ENCODE measurements at places on chromosomes 4 and X.

GRCh38 chr4:3287271-3287971 is 5.4 kb upstream of the RGS12 start:
- no peak for DNase-seq

DNA sequence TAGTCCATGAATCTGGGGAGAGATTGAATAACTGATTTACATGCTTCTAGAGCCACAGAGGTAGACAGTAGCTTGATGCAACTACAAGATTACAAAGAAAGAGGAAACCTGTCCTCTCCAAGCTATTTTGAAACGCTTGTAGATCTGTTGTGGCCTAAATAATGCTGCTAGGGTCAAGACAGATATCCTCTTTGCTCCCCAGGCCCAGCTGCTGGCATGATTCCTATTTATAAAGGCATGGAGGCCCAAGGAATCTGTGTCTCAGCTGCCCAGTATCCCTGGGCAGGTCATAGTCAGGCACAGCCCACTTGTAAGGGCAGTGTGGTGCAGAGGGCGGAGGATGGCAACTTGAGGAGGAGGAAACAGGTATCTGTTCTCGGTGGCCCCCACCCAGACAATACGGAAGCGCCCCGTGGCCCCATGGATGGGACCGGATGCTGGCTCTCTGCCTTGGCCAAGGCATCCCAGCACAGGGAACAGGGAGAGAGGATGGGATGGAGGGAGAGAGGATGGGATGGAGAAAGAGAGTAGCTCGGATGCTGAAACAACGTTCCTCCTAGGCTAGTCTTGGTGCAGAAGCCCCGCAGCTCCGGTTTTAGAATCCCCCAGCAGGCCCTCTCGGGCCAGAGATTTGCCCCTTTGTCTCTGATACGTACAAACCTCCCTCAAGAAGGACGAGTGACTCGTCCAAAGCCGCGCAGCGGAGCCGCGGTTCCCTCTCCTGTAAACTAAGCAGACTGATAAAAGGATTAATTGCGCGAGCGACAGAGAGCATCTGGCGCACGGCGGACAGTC is 767 bp upstream of the SMIM20 start:
- peak; percentile 2 for DNase-seq

DNA sequence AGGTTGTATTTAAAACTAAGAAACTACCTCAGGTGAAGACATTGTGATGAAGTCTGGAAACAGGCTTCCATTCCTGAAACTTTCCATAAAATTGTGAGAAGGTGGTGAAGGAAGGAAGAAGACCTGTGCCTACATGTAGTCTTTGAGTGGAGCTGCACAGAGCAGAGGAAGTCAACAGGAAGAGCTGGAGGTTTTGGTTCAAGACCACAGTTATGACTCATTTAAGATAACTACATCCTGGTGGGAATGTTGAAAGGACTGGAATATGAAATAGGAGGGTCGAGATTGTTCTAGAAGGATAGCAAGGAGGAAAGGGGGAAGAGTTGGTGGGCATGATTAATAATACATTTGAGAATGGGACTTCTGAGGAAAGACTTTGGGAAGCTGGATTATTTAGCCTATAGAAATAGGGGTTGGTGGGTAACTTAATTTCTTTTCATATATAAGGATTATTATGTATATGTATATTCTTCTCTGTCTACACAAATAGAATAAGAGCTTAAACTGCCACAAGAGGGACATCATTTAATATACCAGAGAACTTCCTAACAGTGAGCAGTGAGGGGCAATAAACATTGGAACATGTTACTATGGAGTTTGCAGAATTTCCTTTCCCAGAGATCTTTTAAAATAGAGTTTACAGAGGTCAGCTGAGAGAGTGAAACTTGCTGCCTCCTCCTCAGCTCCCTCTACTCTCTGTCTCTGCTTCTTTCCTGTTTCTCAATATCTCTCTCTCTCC is 23.5 kb downstream of the AWAT2 start:
- no peak for DNase-seq

GRCh38 chrX:2897311-2897689 is 31.8 kb downstream of the ARSD start:
- DNase-seq = no peak

- no peak for DNase-seq
These were observed 348.6 kb downstream of the PTTG2 start for GRCh38 chr4:38308728-38309311.

DNA sequence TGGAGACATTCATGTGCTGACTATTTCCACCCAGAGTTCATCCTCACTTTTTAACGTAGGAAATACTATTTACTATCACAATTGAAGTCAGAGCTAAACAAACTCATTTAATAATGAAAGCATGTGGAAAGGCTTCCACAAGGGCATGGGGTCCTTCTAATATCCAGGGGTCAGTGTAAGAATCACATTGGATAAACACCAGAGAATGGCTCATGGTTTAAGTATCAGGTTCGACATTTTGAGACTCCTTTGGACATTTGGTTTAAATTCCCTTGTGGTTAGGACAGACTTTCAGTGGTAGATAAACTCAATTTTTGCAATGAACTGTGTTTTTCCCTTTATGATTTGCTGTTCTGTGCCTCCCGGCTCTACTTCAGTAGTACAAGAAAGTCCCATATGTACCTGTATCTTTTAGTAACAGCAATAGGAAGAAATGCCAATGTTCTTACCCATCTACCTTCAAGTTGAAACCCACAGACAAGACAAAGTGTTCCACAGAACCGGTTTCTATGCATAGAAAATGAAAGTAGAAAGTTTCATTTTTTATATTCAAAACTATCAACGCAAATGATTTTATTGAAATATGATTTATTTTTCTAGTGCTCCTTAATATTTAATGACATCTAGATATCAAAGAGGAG is 589.0 kb upstream of the FAM241A start:
- no peak for DNase-seq

- no peak for DNase-seq
These were observed 11.3 kb upstream of the SLC2A9 start for GRCh38 chr4:10032625-10033024.

- no peak for DNase-seq
These were observed 65.9 kb downstream of the DIPK2B start for GRCh38 chrX:45134775-45135174.

- DNase-seq = no peak
These were observed 2337.6 kb downstream of the PCDH7 start for GRCh38 chr4:33057736-33058135.

- no peak for DNase-seq
These were observed 15.3 kb downstream of the DDIT4L start for GRCh38 chr4:100174985-100175383.

- no peak for DNase-seq
These were observed 239.0 kb upstream of the HTR2C start for GRCh38 chrX:114344756-114345349.

DNA sequence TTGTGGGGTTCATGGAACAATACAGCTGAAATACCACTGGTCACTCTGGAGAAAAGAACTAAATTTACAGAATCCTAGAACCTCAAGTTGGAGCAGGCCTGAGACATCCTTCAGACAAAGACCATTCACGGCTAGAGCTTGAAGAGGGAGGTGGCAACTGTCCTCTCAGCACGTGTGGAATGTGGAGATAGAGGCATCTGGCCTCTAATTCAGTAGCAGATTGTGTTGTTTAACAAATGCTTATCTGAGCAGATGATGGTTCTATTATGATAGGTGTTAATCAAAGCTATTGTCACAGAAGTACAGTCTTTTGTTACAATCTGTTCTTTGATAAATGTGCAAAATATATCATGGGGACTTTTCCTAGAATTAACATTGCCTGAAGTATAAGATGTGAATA is 121.7 kb upstream of the KCNIP4 start:
- DNase-seq = no peak

DNA sequence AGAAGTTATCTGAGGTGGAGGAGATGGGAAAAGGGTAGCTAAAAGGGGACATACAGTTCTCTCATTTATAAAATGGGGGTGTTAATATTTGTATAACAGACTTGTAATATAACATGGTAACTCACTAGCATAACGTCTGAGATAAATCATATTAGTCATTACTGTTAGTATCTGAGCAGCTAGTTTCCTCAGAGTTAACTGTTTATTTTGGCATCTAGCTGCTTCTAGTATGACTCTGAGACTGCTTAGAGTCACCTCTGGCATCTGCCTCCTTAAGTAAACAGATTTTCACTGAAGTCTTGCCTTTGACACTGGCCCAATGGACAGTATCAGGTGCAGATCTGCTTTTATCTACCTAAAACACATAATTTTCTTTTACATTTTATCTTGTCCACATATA is 58.1 kb downstream of the SLC30A9 start:
- DNase-seq = no peak

DNA sequence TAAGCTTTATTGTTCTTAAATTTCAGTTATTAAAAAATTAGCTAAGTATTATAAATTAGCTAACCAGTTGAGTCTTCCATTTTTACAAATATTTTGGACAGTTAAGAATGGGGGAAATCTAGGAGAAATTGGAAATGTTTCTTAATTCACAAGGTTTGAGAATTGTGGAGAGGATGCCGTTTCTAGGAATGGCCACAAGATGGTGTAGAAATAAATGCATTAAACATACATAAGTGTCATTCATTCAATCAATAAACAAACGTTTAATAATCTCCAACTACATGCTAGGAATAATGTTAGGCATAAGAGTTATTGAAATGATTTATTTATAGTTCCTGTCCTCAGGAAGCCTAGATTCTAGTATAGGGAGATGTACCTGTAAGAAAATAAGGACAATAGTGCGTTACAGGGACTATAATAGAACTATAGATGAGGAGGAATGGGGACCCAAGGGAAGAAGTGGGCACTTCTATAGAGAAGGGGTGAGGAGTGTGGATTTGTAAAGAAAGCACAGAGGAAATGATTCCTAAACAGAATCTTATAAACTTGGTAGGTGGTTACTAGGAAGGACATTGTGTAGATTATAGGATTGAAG is 195.7 kb upstream of the ANK2 start:
- DNase-seq = no peak

DNA sequence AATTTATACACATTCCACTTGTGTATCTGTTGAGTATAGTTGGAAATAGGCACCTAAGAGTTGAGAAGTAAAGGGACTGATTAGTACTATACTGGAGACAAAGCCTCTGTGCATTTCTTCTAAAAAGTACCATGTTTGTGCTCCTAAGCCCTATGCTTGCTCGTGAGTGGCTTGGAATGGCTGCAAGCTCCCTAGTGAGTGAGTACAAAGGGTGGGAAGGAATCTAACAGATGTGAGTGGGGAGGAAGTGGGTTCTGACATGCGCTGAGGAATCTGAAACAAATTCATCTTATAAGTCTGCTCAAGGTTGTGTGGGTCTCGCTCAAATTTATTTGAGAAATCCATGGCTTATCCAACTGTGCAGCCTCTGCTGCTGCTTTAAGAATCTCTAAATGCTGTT is 13.3 kb downstream of the SPCS3 start:
- no peak for DNase-seq

- no peak for DNase-seq
These were observed 1.3 kb downstream of the DHRSX start for GRCh38 chrX:2499507-2499906.

DNA sequence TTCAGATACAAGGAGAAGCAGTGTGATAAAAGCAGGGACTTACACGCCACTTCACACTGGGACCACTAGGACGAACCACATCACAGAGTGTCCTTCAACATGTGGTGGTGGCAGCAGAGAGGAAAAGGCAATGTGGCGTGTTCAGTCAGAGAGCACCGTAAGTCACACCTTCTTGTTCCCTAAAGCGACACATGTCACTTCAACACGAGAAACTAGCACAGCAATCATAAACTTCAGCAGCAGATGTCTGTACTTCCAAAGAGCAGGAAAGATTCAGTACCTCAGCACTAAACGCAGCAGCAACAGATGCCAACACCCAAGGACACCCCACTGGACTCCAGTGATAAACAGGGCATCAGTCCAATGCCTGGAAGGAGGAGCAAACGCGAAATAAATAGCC is 96.7 kb downstream of the AREG start:
- no peak for DNase-seq

Data from stimulated activated CD8-positive, alpha-beta memory T cell treated with anti-CD3 and anti-CD28 coated beads, Interleukin-2, amount 100 ng/mL, for 1 hour (primary cell).